ENCODE measurements at places on chromosomes 6 and 20. TPM values are rescaled to one million over a fixed set of nuclear protein-coding genes. Genes with fewer than 3 reads are reported as not detected.

The ZSCAN23 gene
- 3.4 TPM for total RNA-seq

The SLC17A5 gene
- total RNA-seq: 46.6 TPM

The C6orf132 gene
- 0.31 TPM for total RNA-seq

The CDH26 gene
- 0.12 TPM for total RNA-seq

The TBXT gene
- total RNA-seq: not detected

The ARMC2 gene
- 1.9 TPM for total RNA-seq

The THBD gene
- 293 TPM for total RNA-seq

The PSMB8 gene
- total RNA-seq: 65.9 TPM

The TRIM15 gene
- total RNA-seq: not detected

The SLC17A9 gene
- 14.1 TPM for total RNA-seq

The F13A1 gene
- total RNA-seq: not detected

The TBPL1 gene
- total RNA-seq: 18.4 TPM

The OXT gene
- total RNA-seq: not detected
